G401 (cell line): ENCODE measurements at places on chromosomes 4 and X.

GRCh38 chr4:107793996-107794395 lies 30.7 kb upstream of the SGMS2 start:
- DNase-seq, result no peak

DNA sequence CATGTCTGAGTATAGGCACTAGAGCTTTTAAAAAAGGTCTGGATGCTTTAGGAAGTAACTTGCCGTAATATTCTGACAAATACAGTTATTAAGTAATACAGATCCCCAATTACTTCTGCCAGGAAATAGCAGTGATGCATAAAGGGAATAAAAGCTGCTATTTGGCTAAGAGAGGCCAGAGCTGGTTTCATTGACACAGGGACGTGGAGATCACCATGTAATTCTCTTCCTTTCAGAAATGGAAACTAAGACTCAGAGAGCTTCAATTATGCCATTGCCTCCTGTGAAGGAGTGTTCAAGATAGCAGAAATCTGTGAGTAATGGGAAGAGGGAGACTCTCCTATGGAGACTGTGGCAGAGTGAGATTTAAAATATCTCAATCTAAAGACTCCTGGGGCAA lies 238.1 kb downstream of the SLITRK2 start:
- DNase-seq, result peak; percentile 21

DNA sequence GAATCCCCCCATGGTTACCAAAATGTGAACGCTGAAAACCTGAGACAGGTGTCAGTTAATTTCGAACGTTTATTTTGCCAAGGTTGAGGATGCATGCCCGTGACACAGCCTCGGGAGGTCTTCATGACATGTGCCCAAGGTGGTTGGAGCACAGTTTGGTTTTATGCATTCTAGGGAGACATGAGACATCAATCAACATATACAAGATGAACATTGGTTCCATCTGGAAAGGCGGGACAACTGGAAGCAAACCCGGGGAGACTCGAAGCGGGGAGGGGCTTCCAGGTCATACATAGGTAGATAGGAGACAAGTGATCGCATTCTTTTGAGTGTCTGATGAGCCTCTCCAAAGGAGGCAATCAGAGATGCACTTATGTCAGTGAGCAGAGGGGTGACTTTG lies 11.0 kb upstream of the SH3BP2 start:
- DNase-seq, result no peak

- no peak for DNase-seq
These were observed 56.1 kb upstream of the CCDC149 start for GRCh38 chr4:24968992-24969391.

DNA sequence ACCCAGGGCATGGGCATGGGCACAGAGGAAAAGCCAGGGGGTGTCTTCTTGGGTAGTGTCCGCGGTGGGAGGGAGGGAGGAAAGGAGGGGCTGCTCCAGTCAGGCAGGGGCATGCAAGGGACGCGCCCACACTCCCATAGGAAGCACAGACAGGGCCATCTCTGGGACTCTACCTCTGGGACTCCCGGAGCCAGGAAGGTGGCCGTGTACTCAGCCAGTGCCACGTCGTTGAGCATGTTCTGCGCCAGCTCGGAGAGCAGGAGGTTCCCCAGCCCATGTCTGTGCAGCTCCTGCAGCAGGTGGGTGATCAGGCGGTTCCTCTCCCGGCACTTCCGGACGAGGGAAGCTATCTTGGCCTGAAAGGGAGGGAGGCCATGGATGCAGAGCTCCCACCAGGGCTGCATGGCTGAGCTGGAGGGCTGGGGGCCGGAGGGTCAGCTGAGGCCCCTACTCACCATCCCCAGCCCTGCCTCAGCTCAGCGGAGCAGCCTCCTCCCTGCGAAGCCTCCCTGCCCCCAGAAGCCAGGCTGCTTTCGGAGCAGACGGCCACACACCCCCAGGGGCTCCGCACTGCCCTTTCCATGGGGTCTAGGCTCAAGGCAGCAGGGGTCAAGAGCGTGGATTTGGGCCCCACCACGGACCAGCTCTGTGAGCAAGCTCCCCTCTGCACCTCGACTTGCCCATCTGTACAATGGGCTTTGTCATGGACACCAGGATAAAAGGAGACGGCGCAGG lies 44.6 kb downstream of the C4orf50 start:
- no peak for DNase-seq

DNA sequence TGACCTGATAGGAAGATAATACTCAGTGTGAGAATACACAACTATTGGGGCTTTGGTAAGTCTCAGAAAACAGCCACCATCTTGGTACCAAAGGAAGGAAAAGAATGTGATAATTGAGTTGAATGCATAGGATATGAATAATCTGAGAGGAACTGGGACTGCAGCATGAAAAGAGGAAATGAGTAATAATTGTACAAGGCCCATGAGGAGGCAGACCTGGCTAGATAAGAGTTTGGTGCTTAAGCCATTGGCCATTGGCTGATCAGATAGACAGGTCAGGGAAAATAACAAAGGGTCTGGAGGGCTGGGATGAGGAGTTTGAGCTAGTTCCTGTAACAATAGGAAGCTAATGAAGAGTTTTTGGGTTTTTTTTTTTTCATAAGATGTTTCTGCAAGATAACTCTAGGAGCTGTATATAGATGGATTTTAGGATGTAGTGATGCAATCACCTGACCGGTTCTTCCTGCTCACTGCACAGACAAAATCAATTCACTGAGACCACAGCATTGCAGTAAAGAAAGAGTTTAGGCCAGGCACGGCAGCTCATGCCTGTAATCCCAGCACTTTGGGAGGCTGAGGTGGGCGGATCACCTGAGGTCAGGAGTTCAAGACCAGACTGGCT lies 5.3 kb upstream of the TRMT2B start:
- DNase-seq, result no peak
